Esophagus squamous epithelium (tissue), 5 donors: ENCODE measurements at places on chromosomes 3 and 15. TPM values are rescaled to one million over a fixed set of nuclear protein-coding genes. Genes with fewer than 3 reads are reported as not detected.

GOLGA6L10 gene
- total RNA-seq, result 10.9 TPM

MAPKAPK3 gene
- total RNA-seq, result 46.5 TPM

SPCS1 gene
- 137 TPM for total RNA-seq

MYH15 gene
- total RNA-seq, result not detected

SAMMSON gene
- total RNA-seq, result not detected

SUCNR1 gene
- not detected for total RNA-seq

RLBP1 gene
- total RNA-seq, result not detected

DPPA2 gene
- total RNA-seq, result not detected

CYP8B1 gene
- not detected for total RNA-seq

GABRB3 gene
- 2.3 TPM for total RNA-seq

ADPRH gene
- total RNA-seq, result 5.1 TPM

COL6A5 gene
- total RNA-seq, result 0.26 TPM

HMCES gene
- 31.9 TPM for total RNA-seq

FETUB gene
- total RNA-seq, result 23.3 TPM

GRK7 gene
- total RNA-seq, result not detected

LRRC49 gene
- total RNA-seq, result 4.9 TPM

PLA2G4B gene
- 26.9 TPM for total RNA-seq

DAPK2 gene
- total RNA-seq, result 8.8 TPM

GUCA1C gene
- not detected for total RNA-seq

NKTR gene
- total RNA-seq, result 60.8 TPM

BTD gene
- 16.6 TPM for total RNA-seq

SLC51B gene
- total RNA-seq, result not detected

GATA2 gene
- total RNA-seq, result 1.6 TPM

RETNLB gene
- total RNA-seq, result not detected

IL16 gene
- total RNA-seq, result 3.8 TPM

CATSPER2 gene
- total RNA-seq, result not detected

GRIP2 gene
- 2.9 TPM for total RNA-seq

THSD4 gene
- total RNA-seq, result 39.4 TPM

SAMD7 gene
- total RNA-seq, result not detected

MORC1 gene
- total RNA-seq, result not detected

ANKUB1 gene
- total RNA-seq, result not detected

RARB gene
- 2.4 TPM for total RNA-seq

WDR76 gene
- 15.8 TPM for total RNA-seq

ROBO1 gene
- total RNA-seq, result 25.0 TPM

STRC gene
- 0.03 TPM for total RNA-seq

CX3CR1 gene
- 0.35 TPM for total RNA-seq

CHRM5 gene
- total RNA-seq, result not detected

GOLGA8H gene
- 0.64 TPM for total RNA-seq

CLSTN2 gene
- 5.0 TPM for total RNA-seq

FRMD5 gene
- total RNA-seq, result 0.19 TPM

SYNM gene
- 33.9 TPM for total RNA-seq

CMSS1 gene
- total RNA-seq, result 10.5 TPM

RPP14 gene
- total RNA-seq, result 10.1 TPM

DNAJC13 gene
- total RNA-seq, result 36.4 TPM

SMAD6 gene
- total RNA-seq, result 6.3 TPM

COL7A1 gene
- 65.6 TPM for total RNA-seq

KLHL18 gene
- 12.4 TPM for total RNA-seq

TTC21A gene
- total RNA-seq, result 2.9 TPM

SETMAR gene
- total RNA-seq, result 20.6 TPM

IMPG2 gene
- 0.09 TPM for total RNA-seq

GCNT3 gene
- 15.1 TPM for total RNA-seq
